Fibroblast of upper back skin (primary cell): ENCODE measurements at places on chromosomes 4 and X.

GRCh38 chr4:1749370-1749769 is 28.0 kb downstream of the TACC3 start:
- DNase-seq, result no peak

DNA sequence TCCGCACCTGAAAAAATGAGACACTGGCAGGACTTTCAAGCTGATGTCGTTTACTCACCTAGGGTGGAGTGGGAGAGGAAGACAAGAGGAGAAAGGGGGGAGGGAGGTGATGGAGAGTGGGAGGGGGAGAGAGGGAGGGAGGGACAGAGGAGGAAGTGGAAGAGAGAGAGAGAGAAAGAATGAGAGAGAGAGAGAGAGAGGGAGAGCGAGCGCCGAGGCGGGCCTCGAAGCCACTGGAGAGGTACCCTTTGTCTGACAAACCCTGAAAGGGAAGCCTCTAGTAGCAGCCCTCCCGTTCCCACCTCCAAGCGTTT is 296 bp upstream of the ADGRL3 start:
- no peak for DNase-seq

- peak; percentile 78 for DNase-seq
Measured at GRCh38 chr4:53622739-53623151, 31.5 kb upstream of the LNX1 start.

DNA sequence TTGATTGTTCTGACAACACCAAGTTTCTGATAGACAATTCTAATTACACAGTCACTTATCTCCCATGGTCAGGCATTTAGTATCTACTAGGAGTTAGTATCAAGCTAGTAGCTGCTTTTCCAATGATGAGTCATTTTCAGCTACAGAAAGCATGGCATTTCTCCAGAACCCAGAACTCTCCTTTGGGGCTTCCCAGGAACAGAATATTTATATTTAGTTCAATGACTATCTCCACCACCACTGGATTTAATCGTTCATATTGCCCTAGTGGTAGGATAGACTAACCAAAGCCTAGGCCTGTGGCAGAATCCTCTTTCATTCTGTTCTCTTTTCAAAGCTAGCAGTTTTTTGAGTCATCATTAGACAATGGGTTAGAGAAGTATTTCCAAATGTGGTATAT is 569.4 kb downstream of the GABRG1 start:
- DNase-seq, result peak; percentile 14

- DNase-seq, result no peak
Measured at GRCh38 chrX:64894454-64895038, 81.7 kb downstream of the ZC4H2 start.

- peak; percentile 18 for DNase-seq
Measured at GRCh38 chr4:11106759-11107158, 321.9 kb downstream of the HS3ST1 start.

DNA sequence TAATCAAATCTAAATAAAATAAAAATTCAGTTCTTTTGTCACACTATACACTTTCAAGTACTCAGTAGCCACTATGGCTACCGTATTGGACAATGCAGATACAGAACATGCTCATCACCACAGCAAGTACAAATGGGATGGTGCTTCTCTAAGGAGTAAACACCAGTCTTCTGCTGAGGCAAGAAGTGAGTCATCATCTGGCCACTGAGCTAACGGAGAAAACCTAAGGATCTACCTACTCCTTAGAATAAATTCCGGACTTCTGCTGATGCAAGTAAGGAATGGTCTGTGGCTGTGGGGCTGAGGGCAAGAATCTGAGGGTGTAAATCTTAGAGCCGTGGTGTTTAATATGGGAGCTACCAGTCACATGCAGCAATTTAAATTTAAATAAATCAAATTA is 11.3 kb upstream of the RBMXL3 start:
- no peak for DNase-seq

GRCh38 chrX:8305350-8305749 is 134.3 kb upstream of the VCX2 start:
- DNase-seq, result peak; percentile 60

DNA sequence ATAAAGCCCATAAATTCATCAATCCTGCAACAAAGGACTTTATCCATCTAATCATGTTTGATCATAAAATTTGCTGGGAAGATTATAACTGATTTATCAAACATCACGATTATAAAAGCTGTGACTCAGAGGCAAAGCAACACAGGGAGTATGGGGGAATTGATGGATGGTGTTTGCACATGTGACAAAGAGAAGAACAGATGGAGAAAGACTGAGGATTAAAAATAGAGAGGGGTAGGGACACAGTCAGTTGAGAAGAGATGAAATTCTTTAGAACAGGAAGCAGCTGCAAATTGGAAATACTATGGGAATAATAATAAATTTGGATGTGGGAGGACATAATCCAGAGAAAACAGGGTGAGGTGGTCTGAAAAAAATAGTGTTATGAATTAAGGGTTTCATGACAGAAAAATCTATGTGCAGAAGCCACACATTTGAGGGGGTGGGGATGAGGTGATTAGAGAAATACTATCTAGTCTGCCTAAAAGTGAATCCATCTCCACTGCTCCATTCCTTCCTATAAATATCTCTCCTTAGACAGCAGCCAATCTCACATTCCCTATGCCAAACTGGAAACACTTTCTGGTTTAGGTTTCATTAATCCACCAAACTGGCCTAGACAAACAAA is 6.2 kb downstream of the PRR32 start:
- no peak for DNase-seq

DNA sequence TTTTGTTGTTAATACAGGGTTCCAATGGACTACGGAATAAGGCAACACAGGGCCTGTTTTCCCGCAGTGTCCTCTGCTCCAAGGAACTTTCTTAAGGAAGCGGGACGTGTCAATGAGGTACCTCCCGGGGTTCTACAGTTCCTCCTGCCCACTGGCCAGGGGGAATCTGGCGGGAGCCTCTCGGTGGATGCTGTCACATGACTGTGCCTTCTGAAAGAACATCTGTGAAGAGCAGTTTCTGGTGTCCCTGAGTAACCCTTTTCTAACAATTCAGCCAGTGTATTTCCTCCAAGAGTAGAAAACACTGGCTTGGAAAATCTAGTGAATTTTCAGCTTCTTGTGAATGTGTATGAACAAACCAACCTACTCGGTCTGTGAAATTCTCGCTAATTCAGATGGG is 32.7 kb downstream of the MFAP3L start:
- no peak for DNase-seq

DNA sequence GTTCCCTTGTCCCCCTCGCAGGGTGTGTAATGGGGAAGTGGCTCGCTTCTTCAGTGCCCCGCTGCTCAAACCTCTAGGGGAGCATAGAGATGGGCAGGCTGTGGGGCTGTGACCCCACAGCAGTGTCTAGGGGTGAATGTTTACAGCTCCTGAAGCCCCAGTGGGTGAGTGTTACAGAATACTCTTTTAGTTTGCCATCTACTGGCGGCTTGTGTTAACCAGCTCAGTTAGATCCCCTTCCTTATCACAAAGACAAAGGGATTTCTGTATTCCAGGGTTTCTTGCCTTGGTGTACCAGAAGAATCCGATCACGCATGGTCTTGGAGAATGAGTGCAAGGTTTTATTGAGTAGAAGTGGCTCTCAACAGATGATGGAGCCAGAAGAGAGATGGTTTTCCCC is 108.1 kb upstream of the IQCM start:
- no peak for DNase-seq

DNA sequence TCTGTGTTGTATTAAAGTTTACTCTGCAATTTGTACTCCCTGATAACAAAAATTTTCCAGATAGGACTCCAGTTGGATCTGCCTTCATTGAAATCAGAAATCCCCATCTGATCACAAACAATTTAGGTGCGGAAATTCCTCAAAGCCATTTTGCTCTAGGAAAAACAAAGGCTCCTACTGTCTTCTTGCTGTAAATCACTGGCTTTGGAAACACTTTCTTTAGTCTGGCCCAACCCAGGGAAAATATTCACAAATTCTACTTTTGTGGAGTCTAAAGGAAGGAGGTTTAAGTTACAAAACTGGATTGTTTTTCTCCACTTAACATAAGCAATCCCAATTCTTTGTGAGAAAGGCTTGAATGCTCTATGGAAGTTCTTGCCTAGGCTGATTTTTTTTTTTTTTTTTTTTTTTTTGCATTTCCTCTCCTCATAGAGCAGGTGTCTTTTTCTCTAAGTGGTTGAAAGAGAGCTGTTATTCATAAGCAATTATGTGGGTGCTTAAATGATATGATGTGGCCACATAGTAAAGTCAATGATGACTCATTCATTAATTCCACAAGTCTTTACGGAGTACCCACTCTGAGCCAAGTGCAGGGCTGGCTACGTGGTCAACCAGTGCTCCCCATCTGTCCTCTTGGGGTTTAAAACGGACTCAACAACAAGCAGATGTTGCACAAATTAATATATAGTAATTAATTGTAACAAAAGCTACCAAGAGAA is 261.4 kb downstream of the LDB2 start:
- DNase-seq, result peak; percentile 24

GRCh38 chr4:147361726-147362125 is 119.2 kb upstream of the EDNRA start:
- DNase-seq, result peak; percentile 87

DNA sequence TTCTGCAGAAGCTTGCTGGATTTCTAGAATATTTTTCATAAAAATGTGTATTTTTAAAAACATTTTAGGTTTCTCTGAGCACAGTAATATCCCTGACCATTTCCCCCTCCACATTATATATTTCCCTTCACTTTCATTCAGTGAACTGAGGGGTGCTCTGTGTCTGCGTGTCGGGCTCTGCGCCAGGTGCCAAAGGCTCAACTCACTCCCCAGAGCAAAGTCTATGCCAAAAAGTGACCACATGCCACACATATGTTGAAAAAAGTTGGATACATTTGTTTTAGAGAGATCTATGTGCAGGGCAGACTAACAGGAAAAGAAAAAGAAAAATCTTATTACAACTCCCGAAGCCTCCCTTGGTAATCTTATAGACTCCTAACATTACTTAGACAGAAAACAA is 233.7 kb downstream of the MGST2 start:
- DNase-seq, result no peak

DNA sequence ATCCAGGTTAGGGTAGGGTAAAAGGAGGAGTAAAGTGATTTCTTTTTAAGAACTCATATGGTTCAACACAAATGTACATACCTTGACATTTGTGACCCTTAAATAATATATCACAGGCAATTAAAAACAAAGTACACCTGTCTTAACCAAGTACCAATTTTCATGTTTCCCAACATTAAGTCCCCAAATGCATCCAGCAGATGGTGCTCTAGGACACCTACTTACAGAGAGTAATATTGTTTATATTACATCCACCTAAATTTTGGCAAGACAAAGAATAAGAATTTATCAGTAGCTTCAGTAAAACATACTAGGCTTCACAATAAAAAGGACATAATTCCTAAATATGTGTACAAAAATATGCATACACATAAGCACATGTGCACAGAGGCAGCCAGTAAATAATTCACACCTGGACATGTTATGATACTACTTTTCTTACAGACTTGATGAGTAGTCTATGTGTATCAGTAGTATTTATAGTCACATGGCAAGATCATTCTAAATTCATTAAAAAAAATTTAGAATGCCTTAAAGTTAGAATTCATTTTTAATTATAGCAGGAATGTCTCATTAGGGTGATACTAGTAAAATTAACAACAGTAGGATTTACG is 219.7 kb downstream of the DCLK2 start:
- DNase-seq, result peak; percentile 62

GRCh38 chr4:37837446-37837845 is 11.0 kb downstream of the PGM2 start:
- peak; percentile 92 for DNase-seq

DNA sequence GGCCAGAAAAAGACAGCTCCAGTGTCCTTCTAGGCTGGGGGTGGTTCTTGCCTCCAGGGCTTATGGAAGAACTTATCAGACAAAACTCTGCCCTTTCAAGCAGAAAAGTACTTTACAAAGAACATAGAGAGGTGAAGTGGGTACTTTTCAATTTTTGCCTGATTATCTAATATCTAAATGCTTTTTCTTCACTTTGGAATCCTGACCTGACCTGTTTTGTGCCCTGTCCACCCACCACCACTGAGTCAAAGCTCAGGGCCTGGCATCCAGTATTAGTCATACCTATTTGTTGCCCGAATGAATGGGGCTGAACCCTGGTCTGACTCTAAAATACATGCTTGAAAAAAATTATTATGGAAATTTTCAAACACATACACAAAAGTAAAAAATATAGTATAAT is 37.2 kb downstream of the RTL9 start:
- no peak for DNase-seq

- no peak for DNase-seq
Measured at GRCh38 chr4:158682066-158682465, 10.0 kb downstream of the ETFDH start.

GRCh38 chr4:152278505-152279233 is 257.2 kb downstream of the FBXW7 start:
- no peak for DNase-seq

DNA sequence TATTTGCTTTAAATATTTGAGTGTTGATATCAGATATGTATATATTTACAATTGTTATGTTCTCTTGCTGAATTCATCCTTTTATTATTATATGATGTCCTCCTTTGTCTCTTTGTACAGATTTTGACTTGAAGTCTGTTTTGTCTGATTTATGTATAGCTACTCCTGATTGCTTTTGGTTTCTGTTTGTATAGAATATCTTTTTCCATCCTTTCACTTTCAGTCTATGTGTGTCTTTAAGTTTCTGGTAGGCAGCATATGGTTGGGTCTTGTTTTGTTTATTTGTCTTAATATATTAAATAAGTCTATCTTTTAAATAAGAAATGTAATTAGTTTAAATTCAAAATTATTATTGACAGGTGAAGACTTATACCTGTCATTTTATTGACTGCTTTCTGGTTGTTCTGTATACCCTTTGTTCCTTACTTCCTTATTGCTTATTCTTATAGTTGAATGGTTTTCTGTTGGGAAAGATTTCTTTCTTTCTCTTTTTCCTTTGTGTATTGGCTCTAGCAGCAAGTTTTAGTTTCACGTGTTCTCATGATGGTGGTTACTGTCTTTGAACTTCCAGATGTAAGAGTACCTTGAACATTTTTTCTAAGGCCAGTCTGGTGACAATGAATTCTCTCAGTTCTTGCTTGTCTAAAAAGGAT is 31.1 kb downstream of the RAB28 start:
- DNase-seq, result no peak

DNA sequence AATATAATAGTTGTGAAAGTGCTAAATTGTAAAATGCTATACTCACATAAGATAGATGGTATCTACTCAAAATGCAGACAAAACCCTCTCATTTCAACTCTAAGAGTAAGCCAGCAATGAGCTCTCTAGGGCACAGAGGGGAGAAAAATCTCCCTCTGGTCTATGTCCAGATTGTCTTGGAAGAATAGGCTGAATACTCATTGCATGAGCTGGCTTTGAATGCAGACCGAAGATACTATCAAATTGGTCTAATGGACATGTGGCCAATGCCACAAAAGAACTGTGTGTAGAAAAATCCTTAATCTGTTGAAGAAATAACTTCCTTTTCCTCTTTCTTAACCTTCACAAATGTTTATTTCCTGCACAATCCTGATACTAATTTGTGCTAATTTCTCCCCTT is 3.5 kb downstream of the ZXDA start:
- peak; percentile 65 for DNase-seq
